ENCODE measurements at places on chromosomes 2 and 18.

DNA sequence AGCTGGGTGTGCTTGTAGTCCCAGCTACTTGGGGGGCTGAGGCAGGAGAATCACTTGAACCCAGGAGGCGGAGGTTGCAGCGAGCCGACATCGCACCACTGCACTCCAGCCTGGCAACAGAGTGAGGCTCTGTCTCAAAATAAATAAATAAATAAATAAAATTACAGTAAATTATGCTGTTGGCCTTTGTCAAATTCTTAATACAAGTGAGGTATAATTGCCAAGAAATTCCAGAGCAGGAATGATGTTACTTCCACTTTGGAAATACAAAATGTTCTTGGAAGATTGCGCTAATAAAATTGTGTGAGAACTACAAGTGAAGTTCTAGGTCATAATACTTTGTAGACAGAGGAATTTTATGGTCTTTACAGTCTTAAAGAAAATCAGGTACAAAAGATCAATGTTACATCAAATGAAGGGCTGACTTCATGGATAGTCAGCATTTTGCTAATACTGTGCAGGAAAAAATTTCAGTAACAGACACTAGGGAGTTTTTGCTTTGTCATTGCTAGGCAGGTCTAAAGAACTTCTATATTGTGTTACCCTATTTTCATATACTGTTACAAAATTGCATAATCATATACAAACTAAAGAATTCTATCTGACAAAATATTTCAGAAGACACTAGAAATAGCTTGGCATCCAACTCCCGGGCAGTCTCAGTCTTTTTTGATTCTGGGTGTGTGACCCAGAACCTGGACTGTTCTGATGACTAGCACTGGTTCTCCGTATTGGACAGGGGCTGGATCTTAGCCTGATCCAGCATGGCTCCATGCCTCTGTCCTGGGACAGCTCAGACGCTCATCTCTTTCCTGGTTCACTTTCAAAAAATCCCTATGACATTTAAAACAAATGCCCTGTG lies 76.0 kb upstream of the STK17B start:
- no peak for DNase-seq

DNA sequence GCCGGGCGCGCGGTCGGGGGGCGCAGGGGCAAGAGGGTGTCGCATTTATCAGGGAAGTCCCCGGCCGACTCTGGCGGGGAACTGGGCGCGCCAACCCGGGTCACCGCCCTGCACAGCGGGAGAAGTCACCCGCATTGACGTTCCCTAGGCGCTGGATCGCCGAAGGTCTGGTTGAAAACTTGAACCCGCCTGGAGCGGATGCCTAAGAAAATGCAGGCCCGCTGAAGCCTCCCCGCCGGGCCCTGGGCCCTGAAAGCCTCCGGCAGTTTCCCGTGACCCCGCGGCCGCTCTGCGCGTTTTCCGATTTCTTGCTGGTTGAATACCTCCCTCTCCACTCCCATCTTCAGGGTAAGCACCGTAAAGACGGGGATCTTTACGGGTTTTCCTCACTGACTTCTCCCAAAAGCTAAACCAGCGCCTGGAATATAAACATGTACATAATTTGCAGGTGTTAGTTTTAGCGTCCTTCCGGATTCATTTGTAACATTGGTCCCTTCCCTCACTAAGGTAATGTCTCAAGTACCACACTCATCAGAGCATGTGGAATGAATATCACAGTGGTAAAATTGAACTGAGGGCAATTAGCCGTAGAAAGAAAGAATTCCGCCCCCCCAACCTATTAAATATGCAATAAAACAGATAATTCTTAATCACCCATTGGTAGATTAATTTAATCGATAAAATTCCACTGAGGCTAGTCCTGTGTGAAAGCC lies 675 bp upstream of the SPIRE1 start:
- no peak for DNase-seq

GRCh38 chr18:63949068-63949737 lies at the start of gene HMSD:
Gene HMSD (plus strand): TSS chr18:63949301. CDS start chr18:63953456, 4,155 bp downstream.
- DNase-seq: no peak

GRCh38 chr2:234164493-234165413 lies 114.3 kb downstream of the SPP2 start:
- DNase-seq: no peak

DNA sequence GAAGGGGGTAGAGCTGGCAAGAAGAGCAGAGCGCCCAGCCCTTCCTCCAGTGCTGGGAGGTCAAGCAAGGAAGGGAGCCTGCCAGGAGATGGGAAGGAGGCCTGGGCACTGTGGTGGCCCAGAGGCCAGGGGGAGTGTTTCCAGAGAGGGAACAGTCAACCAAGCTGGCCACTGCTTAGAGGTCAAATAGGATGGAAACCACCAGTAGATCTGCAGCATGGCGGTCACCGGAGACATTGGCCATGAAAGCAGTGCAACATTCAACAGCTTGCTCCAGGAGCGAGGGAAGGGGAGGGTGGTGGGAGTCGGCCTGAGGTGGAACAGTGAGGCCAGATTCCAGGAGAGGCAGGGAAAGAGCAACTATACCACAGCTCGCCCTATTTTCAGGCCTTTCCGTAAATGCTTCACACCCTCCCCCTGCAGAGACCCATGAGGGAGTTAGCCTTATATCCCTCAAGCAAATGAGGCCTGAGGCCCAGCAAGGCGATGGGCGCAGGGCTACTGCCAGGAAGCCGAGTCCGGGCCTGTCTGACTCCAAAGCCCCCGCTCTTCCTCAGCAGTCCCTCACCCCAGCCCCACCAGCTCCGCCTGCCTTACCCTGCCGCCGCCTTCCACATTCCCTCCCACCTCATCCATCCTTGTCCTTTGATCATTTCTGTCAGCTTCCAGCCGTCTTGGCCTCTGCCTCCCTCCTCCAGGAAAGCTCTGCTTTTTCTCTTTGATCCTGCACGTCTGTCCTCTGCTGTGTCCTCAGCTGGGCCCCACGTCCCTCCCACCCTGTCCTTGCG lies 17.0 kb downstream of the KCNK3 start:
- DNase-seq: no peak

- DNase-seq: no peak
Observed at GRCh38 chr2:172484253-172484652, 56.9 kb downstream of the ITGA6 start.

DNA sequence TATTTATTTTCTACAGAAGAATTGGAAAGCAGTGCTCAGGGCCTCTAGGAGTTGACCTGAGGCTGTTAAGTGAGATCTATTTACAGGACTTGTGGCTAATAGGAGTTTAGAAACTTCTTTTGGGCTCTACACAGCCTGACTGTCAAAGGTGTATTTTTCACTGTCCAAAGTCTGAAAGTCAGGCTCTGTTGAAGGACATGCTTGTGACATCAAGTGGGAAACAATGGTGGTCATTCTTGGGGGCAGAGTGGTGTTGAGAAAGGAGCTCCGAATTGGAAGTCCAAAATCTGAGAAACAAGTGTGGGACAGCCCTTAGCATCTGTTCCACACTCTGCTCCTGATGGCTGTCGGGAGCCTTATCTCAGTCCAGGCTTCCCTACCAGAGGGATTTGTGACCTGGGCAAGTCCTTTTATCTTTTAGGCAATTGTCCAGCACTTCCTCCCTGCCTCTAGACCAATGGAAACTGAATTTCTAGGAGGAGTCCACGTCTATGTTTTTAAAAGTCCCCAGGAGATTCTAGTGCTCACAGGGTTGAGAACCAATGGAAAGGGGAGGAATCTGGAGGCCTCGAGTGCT lies 76.4 kb downstream of the LIPG start:
- no peak for DNase-seq

DNA sequence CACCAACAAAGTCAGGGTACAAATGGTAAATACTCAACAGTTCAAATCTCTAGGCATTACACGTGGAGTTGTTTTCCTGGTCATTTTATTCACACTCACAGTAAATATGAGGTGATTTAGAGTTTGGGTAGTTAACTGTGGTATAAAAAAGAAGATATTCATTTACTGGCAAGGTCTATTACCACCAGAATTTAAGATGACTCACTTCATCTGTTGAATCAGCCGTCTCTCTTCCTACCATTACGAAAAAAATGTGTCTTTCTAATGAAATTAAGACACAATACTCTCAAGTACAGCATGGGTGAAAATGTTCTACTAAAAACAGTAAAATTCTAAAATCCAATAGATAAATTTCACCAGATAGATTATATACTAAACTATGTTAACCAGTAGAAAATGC lies 21.0 kb upstream of the GPR75 start:
- DNase-seq: no peak

DNA sequence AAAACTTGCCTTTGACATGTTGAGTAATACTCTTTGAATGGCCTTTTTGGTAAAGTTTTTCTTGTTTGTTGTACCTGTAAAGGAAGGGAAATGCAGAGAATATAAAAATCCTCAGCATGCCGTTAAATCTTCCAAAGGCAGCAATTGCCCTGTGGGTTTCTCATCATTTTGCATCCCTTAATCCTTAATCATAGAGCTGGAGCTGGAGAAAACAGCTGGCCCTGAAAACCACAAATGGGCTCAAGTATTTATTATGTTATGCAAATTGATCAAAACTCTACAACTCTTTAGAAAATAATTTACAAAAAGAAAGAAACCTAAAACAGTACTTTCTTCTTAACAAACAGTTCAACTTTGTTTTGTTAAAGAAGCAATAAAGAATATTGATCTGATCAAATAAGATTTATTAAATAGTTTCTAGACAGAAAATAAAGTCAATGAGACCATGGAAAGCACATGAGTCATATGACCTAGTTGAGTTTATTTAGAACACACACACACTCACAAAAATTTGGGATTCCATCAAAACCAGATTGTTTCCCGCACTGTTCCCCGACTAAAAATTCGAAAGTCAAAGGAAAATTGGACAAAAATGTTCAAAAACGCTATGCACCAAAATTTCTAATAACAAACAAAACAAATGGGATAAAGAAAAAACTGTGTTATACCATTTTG lies 309.0 kb downstream of the GULP1 start:
- no peak for DNase-seq

DNA sequence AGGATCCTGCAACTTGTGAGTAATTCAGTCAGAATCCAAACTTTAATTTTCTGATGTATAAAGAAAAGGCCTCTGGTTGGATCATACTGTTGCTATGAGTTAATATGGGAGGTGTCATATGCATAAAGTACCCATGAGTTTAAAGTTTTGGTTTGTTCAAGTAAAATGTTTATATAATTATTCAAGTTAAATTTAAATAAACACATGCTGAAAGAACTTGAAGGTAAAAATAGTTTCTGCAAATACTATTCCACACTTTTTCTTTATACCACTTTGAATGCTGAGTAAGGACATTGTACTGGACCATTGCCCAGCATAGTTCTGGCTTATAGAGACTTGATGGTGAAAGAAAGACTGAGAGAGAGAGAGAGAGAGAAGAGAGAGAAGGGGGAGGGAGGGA lies 30.7 kb downstream of the PKP4 start:
- DNase-seq: no peak

GRCh38 chr2:23301136-23301535 lies 83.8 kb upstream of the KLHL29 start:
- no peak for DNase-seq

DNA sequence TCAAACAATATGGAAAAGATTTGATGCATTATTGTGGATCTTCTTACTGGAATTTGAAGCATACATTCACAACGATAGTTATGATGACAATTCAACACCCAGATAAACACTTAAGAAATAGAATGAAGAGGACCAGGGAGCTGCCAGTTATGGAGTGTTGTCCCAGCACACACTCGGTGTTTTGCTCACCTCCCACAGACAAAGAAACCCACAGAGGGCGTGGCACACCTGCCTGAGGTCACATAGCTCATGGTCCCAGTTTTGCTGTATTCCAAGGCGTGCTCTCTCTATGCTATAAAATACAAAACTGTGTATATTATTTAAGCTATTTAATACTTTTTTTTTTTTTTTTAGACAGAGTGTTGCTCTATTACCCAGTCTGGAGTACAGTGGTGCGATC lies 31.1 kb downstream of the EFR3B start:
- DNase-seq: no peak

GRCh38 chr18:77668219-77668618 lies 418.6 kb downstream of the GALR1 start:
- DNase-seq: no peak

GRCh38 chr2:127841466-127842178 lies 16.3 kb downstream of the POLR2D start:
- DNase-seq: no peak

DNA sequence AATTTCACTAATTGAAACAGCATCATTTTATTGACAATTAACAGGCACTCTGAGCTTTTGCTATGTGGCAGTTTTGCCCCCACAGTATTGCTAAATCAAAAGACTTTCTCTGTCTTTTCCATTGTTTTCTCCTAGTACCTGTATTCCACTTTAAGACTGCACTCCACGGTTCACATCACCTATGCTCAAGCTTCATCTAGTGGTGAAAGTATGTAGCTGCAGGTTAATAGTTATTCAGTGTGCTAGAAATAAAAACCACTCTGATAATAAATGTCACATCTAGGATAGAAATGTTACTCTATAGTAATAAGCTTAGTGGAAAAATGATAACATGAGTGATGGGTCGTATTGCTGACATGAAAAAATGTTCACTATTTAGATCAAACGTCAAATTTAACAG lies 24.6 kb downstream of the ARL6IP6 start:
- DNase-seq: no peak

GRCh38 chr18:79914614-79915160 lies 36.8 kb downstream of the SLC66A2 start:
- DNase-seq: no peak

DNA sequence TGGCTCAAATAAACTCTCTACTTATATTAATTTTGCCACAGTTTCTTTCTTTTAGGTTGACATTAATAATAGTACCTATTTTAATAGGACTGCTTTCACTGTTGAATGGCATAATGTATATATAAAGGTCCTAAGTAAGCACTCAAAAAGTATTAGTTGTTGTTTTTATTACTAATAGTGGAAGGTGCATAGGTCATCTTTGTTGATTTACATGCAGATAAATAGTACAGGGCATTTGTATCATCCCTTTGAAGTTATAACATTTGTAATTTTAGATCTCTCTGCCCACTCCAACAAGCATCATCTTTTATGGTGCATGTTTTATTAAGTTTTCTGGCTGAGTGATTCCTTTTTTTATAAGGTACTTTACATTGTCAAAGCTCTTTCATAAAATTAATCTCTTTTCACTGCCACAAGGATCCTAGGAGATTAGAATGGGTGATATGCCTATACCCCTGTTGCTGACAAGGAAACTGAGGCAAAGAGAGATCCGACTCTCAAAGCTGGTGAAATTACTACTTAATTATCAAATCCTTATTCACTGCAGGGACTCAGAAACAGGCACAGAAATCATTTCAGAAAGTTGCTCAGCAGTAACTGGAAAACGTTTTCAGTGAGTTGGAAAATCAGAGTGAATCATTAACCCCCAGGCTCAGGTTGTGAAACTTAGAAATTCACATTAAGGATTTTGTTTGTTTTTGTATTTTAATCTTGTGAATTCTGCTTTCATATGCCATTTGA lies 299.6 kb downstream of the AGPS start:
- DNase-seq: no peak

DNA sequence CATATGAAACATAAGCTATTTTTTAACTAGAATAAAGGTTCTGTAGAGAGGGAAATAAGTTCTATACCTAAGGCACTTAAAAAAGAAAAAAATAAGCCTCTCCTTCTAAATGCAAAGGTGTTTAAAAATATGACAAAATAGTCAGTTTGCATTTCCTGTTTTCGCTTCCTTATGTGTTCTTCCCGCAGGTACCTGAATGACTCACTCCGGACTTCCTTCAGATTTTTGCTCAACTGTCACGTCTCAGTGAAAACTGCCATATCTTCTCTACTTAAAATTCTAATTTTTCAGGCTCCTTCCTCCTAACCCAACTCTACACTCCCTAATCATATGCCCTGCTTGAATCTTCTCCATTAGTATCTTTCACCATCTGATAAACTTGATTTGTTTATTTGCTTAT lies 1333.1 kb downstream of the LRP1B start:
- DNase-seq: no peak

All from iPS DF 6.9 (cell line).